Testis (tissue), 5 donors: ENCODE measurements at places on chromosomes 12 and 14.

DNA sequence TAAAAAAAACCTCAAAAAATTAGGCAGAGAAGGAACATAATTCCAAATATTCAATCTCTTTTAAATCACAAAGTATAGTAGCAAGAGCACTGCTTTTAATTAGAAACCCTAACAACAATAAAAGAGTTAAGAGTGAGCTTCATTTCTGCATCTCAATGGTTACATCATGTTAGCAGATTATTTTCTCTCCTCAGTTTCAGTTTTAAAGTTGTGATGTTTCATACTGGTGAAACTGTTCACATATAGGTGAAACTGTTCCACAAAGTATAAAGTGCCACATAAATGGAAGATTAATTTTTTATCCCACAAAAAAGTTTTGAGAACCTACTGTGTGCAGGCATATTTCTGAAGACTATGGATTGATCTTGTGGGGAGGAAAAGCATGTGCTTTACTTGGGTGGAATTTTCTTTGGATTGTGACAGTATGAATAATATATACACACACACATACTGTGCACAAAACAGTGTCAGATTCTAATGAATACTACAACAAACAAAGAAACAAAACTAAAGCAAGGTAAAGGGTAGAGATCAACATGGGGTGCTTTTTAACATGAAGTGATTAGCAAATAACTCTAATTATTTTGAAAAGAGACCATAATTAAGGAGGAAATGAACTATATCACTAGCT lies 17.1 kb downstream of the LUM start:
- no peak for DNase-seq
- H3K4me3 ChIP-seq = no peak overlapping the region
- peaks cover 5% of the 10 kb centered on the region for H3K4me1 ChIP-seq
- no peaks in the 10 kb centered on the region for H3K27me3 ChIP-seq

DNA sequence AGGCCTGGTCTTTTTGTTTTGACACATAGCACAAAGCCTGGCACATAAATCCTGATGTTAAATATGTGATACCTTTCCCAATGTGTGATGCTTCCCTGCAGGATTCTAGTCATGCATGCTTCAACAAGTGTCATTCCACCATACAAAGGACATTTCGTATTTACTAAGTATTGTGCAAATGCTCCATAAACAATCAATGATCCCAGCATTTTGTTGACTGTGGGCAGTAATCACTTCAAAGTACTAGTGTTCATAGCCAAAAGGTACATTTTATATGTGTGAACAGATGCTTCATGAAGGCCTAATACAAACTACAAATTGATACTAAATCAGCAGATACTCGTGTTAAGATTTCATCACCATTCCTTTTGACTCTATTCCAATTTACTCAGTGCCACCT lies 4.4 kb downstream of the CCNB1IP1 start:
- no peaks in the 10 kb centered on the region for H3K27me3 ChIP-seq
- no peaks in the 10 kb centered on the region for H3K36me3 ChIP-seq
- no peak overlapping the region for H3K27ac ChIP-seq
- DNase-seq = no peak
- no peak overlapping the region for H3K4me3 ChIP-seq

- no peak for DNase-seq
- H3K27ac ChIP-seq = peak overlapping the region; percentile 80
- peaks cover 80% of the 10 kb centered on the region for H3K4me1 ChIP-seq
- H3K36me3 ChIP-seq = no peaks in the 10 kb centered on the region
- no peaks in the 10 kb centered on the region for H3K27me3 ChIP-seq
Measured at GRCh38 chr12:124389725-124390441, 95.0 kb downstream of the RFLNA start.

- no peaks in the 10 kb centered on the region for H3K36me3 ChIP-seq
- DNase-seq = no peak
- H3K4me3 ChIP-seq = no peak overlapping the region
- no peak overlapping the region for H3K27ac ChIP-seq
Measured at GRCh38 chr12:121232977-121233627, 23.2 kb downstream of the P2RX4 start.

- H3K27me3 ChIP-seq = no peaks in the 10 kb centered on the region
- peak overlapping the region; percentile 88 for H3K4me3 ChIP-seq
- DNase-seq = peak; percentile 85
- H3K27ac ChIP-seq = peak overlapping the region; percentile 97
- H3K4me1 ChIP-seq = peaks cover 58% of the 10 kb centered on the region
Measured at GRCh38 chr12:56628671-56629458, 1.3 kb downstream of the BAZ2A start.

GRCh38 chr14:64717870-64718269 lies 13.6 kb downstream of the PLEKHG3 start:
- peaks cover 66% of the 10 kb centered on the region for H3K4me1 ChIP-seq
- H3K27me3 ChIP-seq = no peaks in the 10 kb centered on the region
- DNase-seq = peak; percentile 70
- H3K36me3 ChIP-seq = no peaks in the 10 kb centered on the region
- H3K27ac ChIP-seq = no peak overlapping the region
- no peak overlapping the region for H3K4me3 ChIP-seq

DNA sequence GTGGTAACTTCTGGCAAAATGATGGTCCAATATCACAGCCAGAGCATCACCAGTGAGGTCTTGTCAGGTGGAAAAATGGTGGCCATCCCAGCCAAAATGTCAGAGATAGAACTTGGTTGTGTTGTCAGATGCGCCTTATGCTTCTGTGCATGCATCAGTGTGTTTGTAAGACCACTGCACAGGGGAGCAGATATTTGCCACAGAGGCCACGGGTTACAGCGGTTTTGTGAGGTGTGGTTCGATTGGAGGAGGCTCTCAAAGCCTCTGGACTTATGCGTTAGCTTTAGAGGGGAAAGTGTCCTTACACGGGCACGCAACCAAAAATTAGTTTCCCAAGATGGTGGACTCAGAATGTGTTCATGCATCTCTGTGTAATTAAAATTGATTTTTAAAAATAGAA lies 243.8 kb downstream of the ADGRD1 start:
- no peak overlapping the region for H3K27ac ChIP-seq
- H3K27me3 ChIP-seq = no peaks in the 10 kb centered on the region
- H3K4me3 ChIP-seq = no peak overlapping the region
- H3K36me3 ChIP-seq = no peaks in the 10 kb centered on the region
- no peak for DNase-seq

GRCh38 chr14:70280931-70281330 lies 78.6 kb downstream of the COX16 start:
- no peak for DNase-seq
- H3K36me3 ChIP-seq = no peaks in the 10 kb centered on the region
- no peaks in the 10 kb centered on the region for H3K4me1 ChIP-seq

GRCh38 chr12:56631790-56632700 lies 1.9 kb upstream of the BAZ2A start:
- no peak overlapping the region for H3K4me3 ChIP-seq
- H3K27ac ChIP-seq = peak overlapping the region; percentile 76

DNA sequence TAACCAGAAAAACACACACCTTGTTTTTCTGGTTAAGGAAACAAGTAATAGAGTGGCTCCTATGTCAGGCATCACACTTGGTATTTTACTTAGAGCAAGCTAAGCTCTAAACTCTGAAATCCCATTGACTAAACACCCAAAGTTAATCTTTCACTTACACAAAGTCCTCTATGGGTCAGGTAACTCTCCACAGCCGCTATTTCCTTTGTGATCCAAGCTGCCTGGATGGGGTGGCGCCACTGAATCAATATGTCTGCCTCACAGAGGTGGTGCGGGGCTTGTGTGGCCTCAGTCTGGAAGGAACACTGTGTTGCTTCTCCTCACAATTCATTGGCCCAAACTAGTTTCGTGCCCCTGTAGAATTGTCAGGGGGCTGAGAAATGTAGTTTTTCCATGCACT lies 160.0 kb upstream of the E2F7 start:
- peaks cover 5% of the 10 kb centered on the region for H3K4me1 ChIP-seq
- H3K36me3 ChIP-seq = no peaks in the 10 kb centered on the region
- H3K27me3 ChIP-seq = no peaks in the 10 kb centered on the region
- no peak overlapping the region for H3K27ac ChIP-seq

GRCh38 chr12:26872625-26873024 lies 39.6 kb upstream of the ITPR2 start:
- H3K4me3 ChIP-seq = no peak overlapping the region
- H3K36me3 ChIP-seq = no peaks in the 10 kb centered on the region
- H3K27me3 ChIP-seq = no peaks in the 10 kb centered on the region
- no peak for DNase-seq
- H3K27ac ChIP-seq = no peak overlapping the region
- H3K4me1 ChIP-seq = no peaks in the 10 kb centered on the region

GRCh38 chr14:83023369-83023768 lies 1489.7 kb upstream of the SEL1L start:
- DNase-seq = no peak
- H3K4me3 ChIP-seq = no peak overlapping the region
- H3K4me1 ChIP-seq = no peaks in the 10 kb centered on the region
- H3K27me3 ChIP-seq = no peaks in the 10 kb centered on the region
- H3K27ac ChIP-seq = no peak overlapping the region

GRCh38 chr14:64196056-64196455 lies 98.1 kb downstream of the ESR2 start:
- no peak for DNase-seq
- H3K4me1 ChIP-seq = peaks cover 48% of the 10 kb centered on the region
- no peaks in the 10 kb centered on the region for H3K36me3 ChIP-seq
- H3K27ac ChIP-seq = peak overlapping the region; percentile 85
- H3K27me3 ChIP-seq = no peaks in the 10 kb centered on the region

GRCh38 chr14:101124815-101125214 lies 221.3 kb upstream of the RTL1 start:
- H3K27ac ChIP-seq = no peak overlapping the region
- no peaks in the 10 kb centered on the region for H3K4me1 ChIP-seq
- no peak overlapping the region for H3K4me3 ChIP-seq
- no peak for DNase-seq
- no peaks in the 10 kb centered on the region for H3K27me3 ChIP-seq

DNA sequence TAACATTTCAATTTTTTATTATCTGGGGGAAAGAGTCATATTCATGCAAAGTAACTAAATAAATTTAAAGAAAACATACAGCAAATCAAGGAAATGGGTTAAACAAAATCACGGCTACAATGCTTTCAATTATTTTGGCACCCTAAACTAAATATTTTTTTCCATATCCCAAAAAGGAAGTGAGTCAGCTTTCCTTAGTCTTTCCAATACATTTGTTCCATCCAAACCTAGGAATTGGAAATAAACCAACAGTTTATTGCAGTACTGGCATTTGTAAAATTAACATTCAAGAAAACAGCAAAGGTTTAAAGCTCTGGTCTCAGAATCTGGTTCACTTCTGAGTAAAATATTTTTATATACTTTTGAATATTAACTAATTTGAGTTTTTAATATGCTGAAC lies 89.2 kb downstream of the BCL2L14 start:
- no peak overlapping the region for H3K27ac ChIP-seq
- no peaks in the 10 kb centered on the region for H3K36me3 ChIP-seq
- DNase-seq = no peak
- no peak overlapping the region for H3K4me3 ChIP-seq
- H3K27me3 ChIP-seq = no peaks in the 10 kb centered on the region

GRCh38 chr14:71466251-71466650 lies 466.0 kb upstream of the RGS6 start:
- no peaks in the 10 kb centered on the region for H3K36me3 ChIP-seq
- no peak for DNase-seq
- H3K27ac ChIP-seq = no peak overlapping the region
- H3K4me1 ChIP-seq = peaks cover 10% of the 10 kb centered on the region

- no peaks in the 10 kb centered on the region for H3K4me1 ChIP-seq
- H3K36me3 ChIP-seq = no peaks in the 10 kb centered on the region
- H3K4me3 ChIP-seq = no peak overlapping the region
Measured at GRCh38 chr14:73472185-73473114, 14.1 kb upstream of the NUMB start.

- no peak for DNase-seq
- no peaks in the 10 kb centered on the region for H3K27me3 ChIP-seq
- no peaks in the 10 kb centered on the region for H3K4me1 ChIP-seq
- H3K4me3 ChIP-seq = no peak overlapping the region
- no peak overlapping the region for H3K27ac ChIP-seq
- H3K36me3 ChIP-seq = no peaks in the 10 kb centered on the region
Measured at GRCh38 chr12:68497702-68498101, 113.0 kb upstream of the RAP1B start.

DNA sequence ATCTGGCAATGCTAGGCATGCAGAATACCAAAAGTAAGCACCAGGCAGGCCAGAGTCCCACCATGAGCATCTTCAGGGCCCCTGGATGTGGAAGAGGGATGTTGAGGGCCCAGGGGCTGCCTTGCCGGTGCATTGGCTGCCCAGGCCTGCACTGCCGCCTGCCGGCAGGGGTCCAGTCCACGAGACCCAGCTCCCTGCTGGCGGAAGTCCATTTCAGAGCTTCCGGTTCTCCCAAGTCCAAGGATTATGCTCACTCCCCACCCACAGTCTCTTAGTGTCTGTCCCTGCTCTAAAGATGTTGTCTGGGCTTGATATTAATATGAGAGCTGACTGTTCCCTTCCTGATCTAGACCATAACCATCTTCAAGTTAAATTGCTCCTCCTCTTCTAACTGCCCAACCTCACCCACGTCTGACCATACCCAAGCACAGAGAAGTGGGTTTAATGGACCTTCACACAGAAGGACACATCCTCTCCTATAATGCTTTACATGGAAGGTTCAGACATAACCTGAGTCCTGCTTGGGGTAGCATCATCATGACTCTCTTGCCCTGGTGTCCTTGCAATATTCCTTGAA lies 117.4 kb downstream of the DAD1 start:
- H3K4me3 ChIP-seq = no peak overlapping the region
- peak; percentile 41 for DNase-seq
- peaks cover 4% of the 10 kb centered on the region for H3K4me1 ChIP-seq
- H3K36me3 ChIP-seq = no peaks in the 10 kb centered on the region

DNA sequence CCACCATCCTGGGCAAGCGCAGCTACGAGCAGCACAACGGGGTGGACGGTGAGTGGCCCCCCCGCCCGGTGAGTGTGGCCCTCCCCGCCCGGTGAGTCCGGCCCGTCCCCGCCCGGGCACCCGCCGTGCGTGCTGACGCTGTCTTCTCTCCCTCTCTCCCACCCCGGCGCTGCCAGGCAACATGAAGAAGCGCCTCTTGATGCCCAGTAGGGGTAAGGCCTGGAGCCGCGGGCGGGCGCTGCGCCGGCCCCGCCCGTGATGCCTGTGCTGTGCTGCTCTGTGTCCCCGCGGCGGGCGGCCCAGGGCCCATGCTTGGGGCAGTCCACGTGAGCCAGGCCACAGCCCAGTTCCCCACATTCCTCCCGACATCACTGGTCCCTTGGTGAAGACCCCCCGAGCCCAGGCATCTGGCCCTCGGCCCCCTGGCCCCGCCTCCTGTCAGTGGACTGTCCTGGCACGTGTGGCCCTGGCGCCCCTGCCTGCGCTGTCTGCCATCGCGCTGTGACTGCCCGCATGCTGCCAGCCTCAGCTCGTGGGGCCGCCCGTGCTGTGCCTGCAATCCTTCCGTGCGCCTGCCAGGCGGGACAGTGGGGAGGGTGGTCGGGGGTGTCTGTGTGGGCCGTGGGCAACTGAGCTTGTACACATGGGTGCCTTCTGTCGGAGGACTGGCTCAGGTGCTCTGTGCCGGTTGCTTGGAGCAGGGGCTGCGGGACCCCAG lies 7.9 kb upstream of the CRIP2 start:
- H3K36me3 ChIP-seq = no peaks in the 10 kb centered on the region
- H3K27ac ChIP-seq = no peak overlapping the region
- no peak for DNase-seq

- H3K36me3 ChIP-seq = no peaks in the 10 kb centered on the region
- no peak overlapping the region for H3K27ac ChIP-seq
- H3K4me1 ChIP-seq = no peaks in the 10 kb centered on the region
- H3K4me3 ChIP-seq = no peak overlapping the region
- no peaks in the 10 kb centered on the region for H3K27me3 ChIP-seq
Measured at GRCh38 chr12:28543021-28543890, 353.0 kb downstream of the CCDC91 start.

GRCh38 chr14:94381149-94382030 lies 7.0 kb downstream of the SERPINA1 start:
- no peaks in the 10 kb centered on the region for H3K36me3 ChIP-seq
- DNase-seq = no peak
- H3K4me3 ChIP-seq = no peak overlapping the region
- H3K27me3 ChIP-seq = no peaks in the 10 kb centered on the region
